ENCODE measurements at places on chromosomes 5 and 9.
A peak's percentile ranks its signal among the peaks of the same experiment; 100 is the strongest.

GRCh38 chr9:131630205-131630831, 85.0 kb downstream of the PRRT1B start:
- DNase-seq, result peak; percentile 30

DNA sequence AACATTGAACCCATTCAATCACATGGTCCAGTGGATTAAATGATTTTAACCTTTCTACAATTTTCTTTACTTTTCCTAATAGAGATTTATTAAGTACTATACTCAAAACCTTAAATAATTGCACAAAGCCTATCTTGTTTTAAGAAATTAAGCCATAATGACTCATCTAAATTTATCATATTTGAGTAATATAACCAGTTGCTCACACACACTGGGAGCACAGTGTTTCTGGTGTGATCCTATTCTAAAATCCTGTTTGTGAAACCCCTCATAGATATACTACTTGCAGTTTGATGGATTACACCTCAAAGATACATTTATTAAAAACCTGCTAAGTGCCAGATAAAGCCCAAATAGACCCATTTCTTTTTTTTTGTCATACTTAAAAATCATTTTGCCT, 668.3 kb upstream of the CDH18 start:
- no peak for DNase-seq

GRCh38 chr9:3993773-3994172, 306.1 kb downstream of the GLIS3 start:
- no peak for DNase-seq

GRCh38 chr9:17906841-17907778, 328.2 kb downstream of the SH3GL2 start:
- DNase-seq, result peak; percentile 3
